ENCODE measurements at places on chromosomes 6 and 20.

- no peak for DNase-seq
These were observed 50.0 kb downstream of the SGK1 start for GRCh38 chr6:134267917-134268361.

- DNase-seq: no peak
These were observed 150.3 kb downstream of the TMEM242 start for GRCh38 chr6:157172830-157173536.

DNA sequence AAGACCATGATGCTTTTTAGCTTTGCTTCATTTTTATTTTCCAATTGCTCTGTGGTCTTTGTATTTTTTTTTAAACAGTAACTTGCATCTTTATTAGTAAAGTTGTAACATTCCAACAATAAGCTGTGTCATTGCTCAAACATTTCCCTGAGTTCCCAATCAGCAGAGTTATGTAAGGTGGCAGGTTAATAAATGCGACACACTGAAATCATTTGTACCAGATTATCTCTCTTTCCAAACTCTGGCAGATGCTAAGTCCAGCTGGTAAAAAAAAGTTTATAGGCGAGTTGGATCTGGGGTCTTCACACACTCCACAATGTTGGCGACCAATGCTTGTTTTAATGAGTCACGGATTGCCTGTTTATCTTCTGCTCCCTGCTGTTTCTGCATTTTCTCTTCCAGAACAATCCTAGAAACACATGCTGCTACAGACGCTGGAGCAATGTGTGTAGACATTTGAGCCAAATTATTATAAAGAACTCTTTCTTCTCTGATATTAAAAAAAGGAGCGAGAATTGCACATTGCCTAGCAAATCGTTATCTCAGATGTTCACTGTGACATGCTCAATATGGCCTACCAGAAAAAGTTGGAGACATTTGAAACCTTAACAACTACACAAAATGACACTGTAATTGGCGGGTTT is 113.6 kb upstream of the IFNGR1 start:
- DNase-seq: no peak

GRCh38 chr20:10429443-10429981 is 4.5 kb downstream of the MKKS start:
- DNase-seq: no peak

DNA sequence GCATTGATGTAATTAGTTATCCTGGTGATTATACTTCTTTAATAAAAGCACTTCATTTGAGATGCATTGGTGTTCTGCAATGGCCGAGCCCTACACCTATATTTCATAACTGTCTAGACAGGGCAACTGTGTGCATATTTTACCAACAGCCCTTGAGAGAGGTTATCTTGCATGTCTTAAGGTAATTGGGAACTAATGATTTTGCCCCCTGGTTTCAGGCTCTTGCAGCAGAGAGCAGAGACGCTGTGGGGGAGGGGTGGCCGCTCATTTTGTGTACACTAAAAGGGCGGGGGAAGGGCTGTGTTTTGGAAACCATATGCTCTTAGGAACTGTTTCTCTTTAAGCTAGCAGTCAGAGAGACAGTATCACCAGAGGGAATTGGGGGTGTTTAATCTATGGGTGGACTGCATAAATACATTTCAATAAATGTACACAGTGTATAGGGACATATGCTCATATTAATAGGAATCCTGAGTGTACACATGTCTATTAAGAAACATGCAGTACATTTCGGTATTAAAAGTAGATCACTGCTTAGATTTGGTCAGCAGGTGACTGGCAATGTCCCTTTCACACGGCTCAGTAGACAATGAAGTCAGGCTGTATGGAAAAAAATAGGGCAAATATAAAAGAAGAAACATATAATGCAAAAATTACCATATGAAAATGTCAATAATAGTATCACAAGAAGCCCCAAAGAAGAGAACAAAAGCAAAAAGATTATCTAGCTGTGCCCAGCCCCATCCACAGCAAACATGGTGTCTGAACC is 402.9 kb upstream of the CITED2 start:
- DNase-seq: no peak

DNA sequence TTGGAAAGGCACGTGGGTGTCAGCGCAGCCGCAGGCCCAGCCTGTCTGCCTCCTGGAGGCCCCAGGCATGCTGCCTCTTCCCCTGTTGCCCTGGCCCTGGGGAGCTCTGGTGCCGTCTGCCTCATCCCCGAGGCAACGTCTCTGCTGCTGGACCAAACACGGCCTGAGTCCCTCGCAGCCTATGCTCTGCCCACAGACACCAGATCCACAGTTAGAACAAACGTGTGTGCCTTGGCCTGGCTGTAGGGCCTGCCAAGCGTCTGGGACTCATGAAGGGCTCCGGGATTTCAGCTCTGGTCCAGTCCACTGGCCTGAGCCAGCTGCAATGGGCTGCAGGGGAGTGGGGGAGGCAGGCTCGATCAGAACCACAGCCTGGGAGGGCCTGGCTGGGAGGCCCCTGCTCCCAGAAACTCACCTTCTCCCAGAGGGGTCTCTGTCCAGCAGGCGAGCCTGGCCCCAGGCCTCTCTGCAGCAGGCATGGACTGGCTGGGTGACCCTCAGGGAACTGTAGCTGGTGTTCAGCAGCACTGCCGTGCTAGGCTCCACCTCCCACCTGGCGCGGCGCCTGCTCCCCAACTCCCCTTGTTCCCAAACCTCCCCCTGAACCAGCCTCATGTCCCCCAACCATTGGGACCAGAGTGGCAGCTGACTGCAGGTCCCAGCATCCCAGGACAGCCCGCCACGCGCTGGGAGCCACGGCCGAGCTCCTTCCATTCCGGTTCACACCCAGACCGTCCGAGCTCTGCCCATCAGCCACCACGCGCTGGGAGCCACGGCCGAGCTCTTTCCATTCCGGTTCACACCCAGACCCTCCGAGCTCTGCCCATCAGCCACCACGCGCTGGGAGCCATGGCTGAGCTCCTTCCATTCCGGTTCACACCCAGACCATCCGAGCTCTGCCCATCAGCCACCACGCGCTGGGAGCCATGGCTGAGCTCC is 197.0 kb downstream of the DLL1 start:
- DNase-seq: no peak

GRCh38 chr6:85610182-85610895 is 16.7 kb upstream of the SNX14 start:
- DNase-seq: no peak

GRCh38 chr20:831956-832355 is 1.6 kb upstream of the FAM110A start:
- DNase-seq: no peak

DNA sequence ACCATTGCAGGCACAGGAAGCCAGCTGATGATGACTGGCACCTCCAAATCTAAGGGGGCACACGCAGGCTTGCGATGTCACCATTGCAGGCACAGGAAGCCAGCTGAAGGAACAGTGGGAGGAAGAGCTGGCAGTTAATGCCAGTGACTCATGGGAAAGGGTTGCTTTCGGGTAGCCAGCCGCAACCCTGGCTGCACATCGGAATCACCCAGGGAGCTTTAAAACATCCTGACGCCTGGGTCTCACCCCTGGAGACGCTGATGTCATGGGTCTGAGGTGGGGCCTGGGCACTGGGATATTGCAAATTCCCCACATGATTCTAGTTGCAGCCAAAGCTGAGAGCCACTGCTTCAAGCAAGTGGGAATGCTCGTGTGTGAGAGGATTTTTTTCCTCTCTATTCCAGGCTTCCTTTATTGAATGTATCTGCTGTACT is 16.1 kb upstream of the CCN6 start:
- DNase-seq: no peak
